ENCODE measurements at places on chromosomes 4 and X.

GRCh38 chr4:9996319-9997110 is 24.8 kb downstream of the SLC2A9 start:
- no peak for DNase-seq

DNA sequence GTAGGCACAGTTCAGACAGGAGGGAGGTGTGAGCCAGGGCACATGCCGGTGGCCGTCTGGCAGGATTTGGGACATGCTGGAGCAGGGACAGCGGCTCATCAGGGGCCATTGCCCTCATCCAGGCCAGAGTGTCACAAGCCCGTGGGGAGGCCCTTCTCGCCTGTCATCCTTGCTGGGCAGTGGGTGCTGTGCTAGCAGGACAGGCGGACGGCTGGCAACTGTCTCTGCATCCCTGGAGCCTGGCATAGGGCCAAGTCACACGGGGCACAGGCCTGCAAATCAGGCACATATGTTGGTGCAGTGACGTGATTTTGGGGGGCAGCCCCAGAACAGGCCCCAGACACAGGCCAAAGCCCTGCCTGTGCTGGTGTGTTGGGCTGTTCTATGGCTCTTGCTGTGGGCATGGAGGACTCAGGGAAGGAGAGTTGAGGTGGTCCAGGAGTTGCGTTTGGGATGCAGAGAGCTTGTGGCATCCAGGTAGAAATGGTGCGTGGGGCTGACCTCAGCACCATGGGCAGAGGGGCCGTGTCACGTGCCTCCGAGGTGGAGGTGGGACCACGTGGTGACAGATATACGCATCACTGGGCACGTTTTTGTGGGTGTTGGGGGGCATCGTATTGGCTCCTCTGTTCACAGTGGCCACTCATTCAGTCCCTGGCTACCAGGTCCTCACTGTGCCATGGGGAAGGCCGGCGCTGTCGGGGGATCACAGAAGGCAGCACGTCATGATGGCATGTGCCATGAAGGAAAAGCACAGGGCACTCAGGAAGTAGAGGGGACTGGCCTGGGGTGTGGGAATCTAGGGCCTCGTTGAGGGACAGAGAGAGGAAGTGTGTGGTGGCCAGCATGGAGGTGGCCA is 14.6 kb upstream of the MSANTD1 start:
- DNase-seq, result no peak

GRCh38 chr4:147453561-147454141 is 27.2 kb upstream of the EDNRA start:
- no peak for DNase-seq

DNA sequence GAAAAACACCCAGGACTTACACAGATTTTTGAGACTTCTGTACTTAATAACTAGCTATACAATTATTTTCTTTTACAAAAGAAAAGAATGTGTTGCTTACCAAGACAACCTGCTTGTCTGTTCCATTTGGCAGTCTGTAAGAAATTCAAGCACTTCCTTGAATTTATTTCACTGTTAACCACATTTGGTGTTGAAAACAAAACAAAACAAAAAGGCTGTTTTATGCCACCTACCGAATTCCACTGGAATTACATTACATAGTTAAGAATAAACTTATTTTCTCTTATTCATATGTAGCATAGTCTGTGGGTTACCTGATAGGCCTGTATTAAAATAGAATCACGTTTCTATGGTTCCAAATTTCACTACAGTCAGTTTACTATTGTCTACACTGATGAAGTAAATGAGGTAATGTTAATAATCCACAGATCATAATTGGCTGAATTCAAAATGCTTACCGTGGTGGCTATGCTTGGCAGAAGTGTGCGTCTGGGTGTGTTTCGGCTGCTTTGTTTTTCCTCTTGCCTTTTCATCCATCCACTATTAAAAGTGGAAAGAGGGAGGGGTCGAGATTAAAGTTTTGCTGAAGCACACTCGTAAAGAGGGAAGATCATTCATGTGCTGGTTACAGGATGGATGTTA is at the start of gene TLR1:
TSS of gene TLR1 (minus strand) at position 138 of the 642 bp plus-strand sequence. CDS start 5,960 bp downstream, outside the sequence.
- no peak for DNase-seq

- DNase-seq, result no peak
These were observed 78.7 kb downstream of the VCX3A start for GRCh38 chrX:6456196-6456595.

GRCh38 chr4:63460075-63460474 is 949.2 kb downstream of the TECRL start:
- DNase-seq, result no peak

GRCh38 chr4:122775987-122776836 is 43.7 kb downstream of the BBS12 start:
- no peak for DNase-seq

- DNase-seq, result no peak
These were observed 110.3 kb upstream of the PDHA2 start for GRCh38 chr4:95729596-95729995.

DNA sequence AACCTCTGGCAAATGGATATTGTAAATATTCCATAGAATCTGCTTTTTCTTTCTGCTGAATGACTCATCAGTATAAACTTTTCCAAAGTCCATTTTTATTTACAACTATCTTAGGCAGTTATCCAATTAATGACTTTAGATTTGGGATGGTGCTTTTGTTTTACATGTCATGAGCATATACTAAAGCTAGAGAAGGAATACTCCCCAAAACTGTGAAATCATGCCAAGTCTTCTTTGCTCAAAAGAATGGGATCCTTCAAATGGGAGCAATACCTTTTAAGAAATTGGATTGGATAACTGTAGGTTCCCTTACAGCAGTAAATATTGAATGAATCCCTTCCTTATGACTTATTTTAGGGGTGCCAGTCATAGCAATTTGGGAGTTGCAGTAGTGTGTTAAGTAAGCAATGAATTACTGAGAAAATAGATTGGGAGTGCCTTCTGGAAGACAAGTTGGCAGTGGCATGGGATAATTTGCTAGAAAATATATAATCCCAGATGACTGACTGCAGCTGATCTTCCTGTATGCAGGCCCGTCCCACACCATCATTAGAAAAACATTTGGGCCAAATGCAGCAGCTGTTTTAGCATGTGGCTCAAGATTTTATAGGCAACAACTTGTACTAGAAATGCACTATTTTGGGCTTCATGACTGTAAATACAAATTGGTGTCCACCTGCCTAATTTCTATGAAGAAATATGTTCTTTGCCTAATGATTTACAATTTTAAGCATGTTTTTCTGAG is 2.8 kb downstream of the TMPRSS11D start:
- DNase-seq, result no peak

GRCh38 chr4:673349-674091 is 556 bp downstream of the ATP5ME start:
- no peak for DNase-seq

DNA sequence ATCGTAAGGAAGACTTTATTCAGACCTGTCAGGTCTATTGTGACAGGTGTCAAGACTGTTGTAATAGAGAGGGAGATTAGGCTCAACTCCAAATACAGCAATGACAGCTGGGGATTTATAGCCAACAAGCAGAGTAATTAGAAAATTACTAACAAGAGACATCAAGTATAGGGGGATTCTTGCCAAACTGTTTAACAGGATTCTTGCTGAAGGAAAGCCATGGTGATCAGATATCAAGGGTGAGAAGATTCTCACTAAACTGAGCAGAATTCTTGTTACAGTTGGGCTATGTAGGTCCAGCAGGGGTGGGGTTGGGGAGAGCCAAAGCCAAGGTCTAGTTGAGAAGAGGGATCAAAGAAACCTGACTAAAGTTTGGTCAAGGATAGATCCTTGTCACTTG is 461.0 kb upstream of the GALNT7 start:
- no peak for DNase-seq

DNA sequence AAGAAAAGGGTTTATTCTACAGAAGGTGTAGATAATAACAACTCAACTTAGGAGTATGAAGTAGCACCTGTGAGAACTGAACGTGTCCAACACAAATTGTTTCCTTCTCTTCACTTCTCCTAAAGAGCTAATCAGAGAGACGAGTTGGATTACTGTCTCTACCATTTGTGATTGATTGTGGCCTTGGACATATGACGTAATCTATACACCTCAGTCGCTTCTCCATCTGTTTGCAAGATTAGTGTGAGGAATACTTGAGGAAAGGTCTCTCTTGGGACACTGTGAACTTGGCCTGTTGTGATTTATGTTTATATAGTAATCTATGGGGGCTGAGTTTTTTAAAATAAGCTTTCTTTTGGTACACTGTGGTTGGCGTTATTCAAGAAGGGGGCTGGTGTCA is 182.0 kb downstream of the ZNF330 start:
- no peak for DNase-seq

DNA sequence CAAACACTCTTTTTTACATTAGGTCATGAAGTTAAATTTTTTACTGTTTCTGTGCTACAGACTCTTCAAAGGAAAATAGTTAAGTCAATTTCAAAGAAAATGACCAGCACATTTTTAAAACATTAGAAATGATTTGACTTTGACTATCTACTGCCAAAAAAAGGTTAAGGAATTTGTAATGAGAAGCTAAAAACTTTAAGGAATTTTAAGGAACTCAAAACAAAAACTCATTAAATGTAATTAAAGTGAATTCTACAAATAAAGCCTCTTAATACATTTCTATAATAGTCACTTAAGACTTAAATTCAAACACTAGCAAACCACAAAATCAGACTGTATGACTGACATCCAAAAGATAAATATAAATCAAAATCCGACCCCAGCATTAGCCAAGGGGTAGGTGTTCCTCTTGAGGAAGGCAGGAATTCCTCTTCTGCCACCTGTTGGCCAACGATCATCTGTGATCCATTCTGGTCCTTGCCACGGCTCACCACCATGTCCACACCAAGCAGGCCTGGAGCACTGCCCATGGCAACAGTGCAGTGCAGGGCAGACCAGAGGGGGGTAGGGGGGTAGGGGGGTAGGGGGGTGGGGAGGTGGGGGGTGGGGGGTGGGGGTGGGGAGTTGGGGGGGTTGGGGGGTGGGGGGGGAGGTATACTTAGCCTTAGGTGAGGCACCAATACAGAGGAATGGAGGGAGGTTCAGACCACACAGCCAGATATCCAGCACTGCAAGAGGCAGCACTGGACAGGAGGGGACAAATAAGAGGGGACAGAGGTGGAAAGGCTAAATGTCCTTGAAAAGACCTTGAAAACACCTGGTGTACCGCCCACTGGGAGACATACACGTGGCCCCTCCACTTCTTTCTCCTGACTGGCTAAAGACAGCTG is 287.4 kb downstream of the CHIC1 start:
- DNase-seq, result no peak

GRCh38 chr4:168868802-168869201 is 141.3 kb downstream of the CBR4 start:
- DNase-seq, result no peak

DNA sequence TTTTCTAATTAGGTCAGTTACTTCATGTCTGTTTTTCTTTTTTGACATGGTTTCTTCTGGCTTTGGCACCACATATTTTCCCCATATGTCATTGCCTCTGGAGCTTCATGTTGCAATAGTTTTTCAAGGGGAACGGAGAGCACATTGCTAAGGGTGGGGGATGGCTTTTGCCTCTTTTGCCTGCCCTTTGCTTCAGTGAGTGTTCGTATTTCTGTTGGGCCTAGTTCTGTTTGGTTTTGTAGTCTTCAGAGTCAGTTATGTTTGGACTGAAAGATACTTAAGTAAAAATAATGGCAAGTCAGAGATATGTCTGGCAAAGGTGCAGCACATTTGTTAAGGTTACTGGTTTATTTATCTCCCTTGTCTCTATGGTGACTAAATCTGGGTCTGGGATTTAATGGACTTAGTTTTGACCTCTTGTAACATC is 29.1 kb downstream of the FHL1 start:
- DNase-seq, result no peak

GRCh38 chr4:100696531-100696930 is 178.7 kb upstream of the EMCN start:
- DNase-seq, result no peak

GRCh38 chr4:156335721-156336120 is 382.1 kb upstream of the CTSO start:
- no peak for DNase-seq

DNA sequence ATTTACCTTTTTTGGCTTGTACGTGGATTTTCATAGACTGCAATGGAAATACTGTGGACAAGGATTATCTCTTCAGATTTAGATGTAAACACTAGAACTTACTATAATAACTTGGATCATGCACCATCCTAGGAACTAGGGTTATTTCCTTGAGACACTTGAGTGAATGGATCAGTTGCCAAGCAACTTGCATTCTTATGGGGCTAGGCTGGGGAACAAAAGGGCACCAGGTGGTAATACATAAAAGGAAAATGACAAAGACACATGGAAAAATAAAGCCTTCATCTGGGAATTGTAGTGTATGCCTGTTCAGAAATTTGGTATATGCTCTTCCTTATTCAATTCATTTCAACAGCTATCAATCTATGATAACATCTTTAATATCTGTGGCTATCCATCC is 247.1 kb downstream of the SPRY1 start:
- DNase-seq, result no peak

- no peak for DNase-seq
These were observed 5.8 kb downstream of the TAFAZZIN start for GRCh38 chrX:154417157-154417556.

GRCh38 chr4:159432436-159432835 is 329.6 kb downstream of the RAPGEF2 start:
- no peak for DNase-seq

DNA sequence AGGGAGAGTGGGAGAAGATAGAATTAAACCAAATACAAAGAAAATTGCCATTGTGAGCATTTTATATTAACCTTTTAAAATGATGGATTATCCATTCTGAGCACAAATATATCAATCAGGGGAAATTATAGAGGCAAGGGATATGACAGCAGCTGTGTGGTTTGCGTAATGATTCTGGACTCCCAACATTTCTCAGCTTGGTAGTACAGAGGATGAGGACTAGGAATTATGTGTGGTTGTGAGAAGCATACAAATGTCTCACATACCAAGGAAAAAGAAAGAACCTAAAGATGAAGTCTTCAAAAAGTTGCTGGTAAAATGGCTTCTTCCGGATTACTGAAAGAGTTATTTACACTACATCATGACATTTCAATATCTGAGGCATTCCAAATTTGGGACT is 674.6 kb upstream of the NR3C2 start:
- DNase-seq, result no peak

DNA sequence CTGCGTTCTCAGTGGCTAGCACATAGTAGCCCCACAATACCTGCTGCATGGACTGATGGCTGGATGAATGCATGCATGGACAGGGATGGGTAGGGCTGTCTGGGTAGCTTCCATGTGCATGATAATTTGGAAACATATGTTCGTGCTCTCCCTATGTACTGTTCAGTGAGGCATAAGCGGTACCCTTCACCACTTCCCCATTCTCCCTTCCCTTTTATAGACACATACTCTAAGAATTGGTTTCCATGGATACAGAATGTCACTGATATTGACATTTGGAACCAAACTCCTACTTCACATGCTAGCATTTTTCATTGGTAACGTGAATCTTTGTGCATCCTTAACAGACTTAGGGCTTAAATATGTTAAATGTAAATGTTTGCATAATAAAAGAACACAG is 20.4 kb downstream of the USP46 start:
- DNase-seq, result no peak

Data from activated T-helper 2 cell treated with anti-CD3 and anti-CD28 coated beads, Interferon-gamma antibody, Interleukin-2, Interleukin-4, amounts not matched to agents 10 μg/mL and 5 μg/mL and 100 μg/mL, durations not matched to agents 14 hours and 24 hours and 36 hours (primary cell).